Hematopoietic multipotent progenitor cell (in vitro differentiated cells): ENCODE measurements at places on chromosomes 1 and 21. TPM values are rescaled to one million over a fixed set of nuclear protein-coding genes. Genes with fewer than 3 reads are reported as not detected.

DNA sequence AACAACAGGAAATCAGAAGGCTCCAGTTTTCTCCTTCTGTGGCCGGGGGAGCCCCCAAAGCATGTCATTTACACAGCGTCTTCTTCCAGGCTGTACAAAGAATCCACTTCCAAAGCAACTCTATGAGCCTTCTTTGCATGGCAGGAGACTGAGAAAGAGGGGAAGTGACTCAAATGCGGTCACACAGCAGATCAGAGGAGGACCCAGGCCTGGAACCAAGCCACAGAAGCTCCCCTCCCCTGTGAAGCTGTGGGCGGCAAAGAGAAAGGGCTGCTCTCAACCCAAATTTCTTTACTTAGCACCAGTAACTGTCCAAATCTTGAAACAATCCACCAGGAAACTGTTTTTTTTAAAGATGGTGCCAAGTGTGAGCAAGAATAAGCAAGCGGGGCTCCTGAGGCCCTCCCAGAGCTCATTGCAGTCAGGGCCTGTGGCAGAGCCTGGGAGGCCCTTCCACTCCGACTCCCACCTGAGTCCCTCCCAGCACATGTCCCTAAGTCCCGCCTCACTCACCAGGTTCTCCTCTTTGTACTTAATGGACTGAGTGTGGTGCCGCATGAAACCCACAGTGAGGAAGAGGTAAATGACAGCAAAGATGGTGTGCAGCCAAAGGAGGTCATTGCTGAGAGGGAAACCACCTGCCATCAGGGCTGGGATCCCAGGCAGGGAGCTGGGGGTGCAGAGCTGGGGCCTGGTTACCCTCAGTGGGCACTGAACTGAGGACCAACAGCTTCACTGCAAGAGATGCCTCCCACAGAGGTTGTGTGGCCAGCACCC, 15.9 kb downstream of the TMEM63A start:
- DNase-seq = peak; percentile 90

- no peak for DNase-seq
These were observed 58.9 kb downstream of the HSPG2 start for GRCh38 chr1:21878009-21878773.

DNA sequence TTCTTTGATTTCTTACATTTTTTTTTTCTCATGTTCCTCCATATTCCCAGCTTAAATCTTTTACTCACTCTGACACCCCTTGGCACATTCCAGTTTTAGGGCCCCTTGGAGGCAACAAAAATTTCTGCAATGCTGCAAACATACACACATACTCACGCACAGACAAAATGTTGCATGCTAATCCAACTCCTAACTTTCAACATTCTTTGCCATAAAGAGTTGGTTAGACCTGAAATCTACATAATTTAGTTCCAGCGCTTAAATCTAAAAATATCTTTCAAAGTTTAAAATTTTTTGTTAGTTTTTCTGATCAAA, 103.9 kb downstream of the PTPN14 start:
- DNase-seq = no peak

GRCh38 chr1:55645270-55645669, 430.1 kb upstream of the USP24 start:
- no peak for DNase-seq

DNA sequence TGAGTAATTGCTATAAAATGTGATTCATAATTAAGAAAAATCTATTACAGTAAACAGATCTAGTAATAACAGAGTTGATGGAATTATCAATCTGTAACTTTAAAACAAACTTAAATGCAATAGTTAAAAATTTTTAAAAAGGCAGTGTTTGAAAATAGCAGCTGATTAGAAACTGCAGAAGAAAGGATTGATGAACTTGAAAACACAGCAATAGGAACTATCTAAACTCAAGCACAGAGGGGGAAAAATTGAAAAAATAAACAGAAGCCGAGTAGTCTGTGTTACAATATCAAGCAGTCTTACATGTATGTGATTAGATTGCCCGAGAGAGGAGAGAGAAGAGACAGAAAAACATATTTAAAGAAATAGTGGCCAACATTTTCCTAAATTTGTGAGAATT, 569.0 kb upstream of the B3GALT2 start:
- no peak for DNase-seq

GRCh38 chr1:5522531-5523145, 469.6 kb downstream of the NPHP4 start:
- no peak for DNase-seq

ZNF326 gene
- 12.4 TPM for total RNA-seq

SMPDL3B gene
- total RNA-seq = 9.7 TPM
